ENCODE measurements at places on chromosomes 6 and 20. TPM values are rescaled to one million over a fixed set of nuclear protein-coding genes. Genes with fewer than 3 reads are reported as not detected.
A peak's percentile ranks its signal among the peaks of the same experiment; 100 is the strongest.

LAMP5 gene
- 2.6 TPM for total RNA-seq

FAM217A gene
- not detected for total RNA-seq

MTFR2 gene
- total RNA-seq = 0.26 TPM

GGT7 gene
- total RNA-seq = 9.5 TPM

LKAAEAR1 gene
- not detected for total RNA-seq

ANGPT4 gene
- total RNA-seq = under 0.01 TPM

PHACTR1 gene
- total RNA-seq = 0.26 TPM

VEGFA gene
- total RNA-seq = 150 TPM

CENPW gene
- total RNA-seq = 8.3 TPM

RBM12 gene
- total RNA-seq = 29.9 TPM

CGAS gene
- total RNA-seq = 5.0 TPM

LTV1 gene
- 17.5 TPM for total RNA-seq

DLL1 gene
- total RNA-seq = 5.6 TPM

GRCh38 chr20:44959082-44959637, 1.0 kb downstream of the TOMM34 start:
- H3K27ac ChIP-seq = peak overlapping the region; percentile 62
- H3K4me1 ChIP-seq = peaks cover 12% of the 10 kb centered on the region
- H3K27me3 ChIP-seq = no peaks in the 10 kb centered on the region
- peaks cover 6% of the 10 kb centered on the region for H3K36me3 ChIP-seq

DNA sequence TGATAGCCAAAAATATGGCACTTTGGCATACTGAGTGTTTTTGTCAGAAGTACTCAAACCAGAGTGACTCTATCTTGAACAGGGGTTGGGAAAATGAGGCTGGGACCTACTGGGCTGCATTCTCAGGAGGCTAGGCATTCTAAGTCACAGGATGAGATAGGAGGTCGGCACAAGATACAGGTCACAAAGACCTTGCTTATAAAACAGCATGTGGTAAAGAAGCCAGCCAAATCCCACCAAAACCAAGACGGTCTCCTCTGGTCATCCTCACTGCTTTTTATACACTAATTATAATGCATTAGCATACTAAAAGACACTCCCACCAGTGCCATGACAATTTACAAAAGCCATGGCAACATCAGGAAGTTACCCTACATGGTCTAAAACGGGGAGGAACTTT, 985.1 kb downstream of the HACE1 start:
- H3K36me3 ChIP-seq = no peaks in the 10 kb centered on the region
- no peak for DNase-seq

DNA sequence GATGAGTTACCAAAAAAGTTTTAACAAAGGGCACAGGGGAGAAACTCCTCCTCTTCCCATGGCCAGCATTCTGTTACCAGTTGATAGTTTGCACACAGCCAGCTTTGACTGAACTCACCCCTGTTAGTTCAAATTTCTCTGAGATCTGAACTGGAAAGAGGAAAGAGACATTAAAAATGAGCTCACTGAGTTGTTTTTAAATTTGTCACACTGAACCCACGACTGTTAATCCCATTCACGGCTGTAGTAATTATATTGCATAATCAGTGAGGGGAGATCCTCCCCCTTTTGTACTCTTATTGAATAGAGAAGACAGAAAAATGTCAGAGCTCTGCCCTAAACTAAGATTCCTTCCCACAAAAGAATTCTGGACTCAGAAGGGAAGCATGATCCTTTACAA, 17.5 kb upstream of the DSP start:
- no peak overlapping the region for H3K27ac ChIP-seq
- no peaks in the 10 kb centered on the region for H3K4me1 ChIP-seq
- DNase-seq = no peak
- H3K4me3 ChIP-seq = no peak overlapping the region
- H3K27me3 ChIP-seq = no peaks in the 10 kb centered on the region

DNA sequence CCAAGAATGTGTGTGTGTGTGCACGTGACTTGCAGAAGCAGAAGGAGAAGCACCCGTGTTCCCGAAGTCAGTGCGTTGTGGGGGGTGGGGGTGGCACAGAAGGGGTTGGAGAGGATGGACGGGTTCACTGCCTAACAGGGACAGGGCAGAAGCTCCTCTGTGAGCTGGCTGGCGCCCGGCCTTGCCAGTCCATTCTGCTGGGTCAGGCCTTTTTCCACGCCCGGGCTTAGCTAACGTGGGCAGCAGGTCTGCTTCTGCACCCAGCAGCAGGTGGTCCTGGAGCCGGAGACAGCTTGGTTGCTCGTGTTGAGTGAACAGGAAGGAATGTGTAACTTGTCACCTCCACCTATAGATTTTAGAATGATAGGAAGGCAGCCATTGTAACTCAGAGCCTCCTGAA, 374.4 kb downstream of the CDH4 start:
- H3K4me3 ChIP-seq = no peak overlapping the region
- no peak for DNase-seq
- H3K36me3 ChIP-seq = no peaks in the 10 kb centered on the region
- H3K4me1 ChIP-seq = peaks cover 4% of the 10 kb centered on the region

GRCh38 chr6:11626356-11626755, 88.8 kb downstream of the TMEM170B start:
- no peaks in the 10 kb centered on the region for H3K36me3 ChIP-seq
- no peak for DNase-seq
- H3K27ac ChIP-seq = no peak overlapping the region
- H3K4me1 ChIP-seq = no peaks in the 10 kb centered on the region
- no peaks in the 10 kb centered on the region for H3K27me3 ChIP-seq

- no peaks in the 10 kb centered on the region for H3K27me3 ChIP-seq
- no peaks in the 10 kb centered on the region for H3K4me1 ChIP-seq
- no peaks in the 10 kb centered on the region for H3K36me3 ChIP-seq
These were observed 10.0 kb downstream of the FRK start for GRCh38 chr6:116050737-116051136.

- H3K27ac ChIP-seq = no peak overlapping the region
- no peak overlapping the region for H3K4me3 ChIP-seq
- no peaks in the 10 kb centered on the region for H3K27me3 ChIP-seq
These were observed 145.5 kb upstream of the LAMP5 start for GRCh38 chr20:9368893-9369292.

DNA sequence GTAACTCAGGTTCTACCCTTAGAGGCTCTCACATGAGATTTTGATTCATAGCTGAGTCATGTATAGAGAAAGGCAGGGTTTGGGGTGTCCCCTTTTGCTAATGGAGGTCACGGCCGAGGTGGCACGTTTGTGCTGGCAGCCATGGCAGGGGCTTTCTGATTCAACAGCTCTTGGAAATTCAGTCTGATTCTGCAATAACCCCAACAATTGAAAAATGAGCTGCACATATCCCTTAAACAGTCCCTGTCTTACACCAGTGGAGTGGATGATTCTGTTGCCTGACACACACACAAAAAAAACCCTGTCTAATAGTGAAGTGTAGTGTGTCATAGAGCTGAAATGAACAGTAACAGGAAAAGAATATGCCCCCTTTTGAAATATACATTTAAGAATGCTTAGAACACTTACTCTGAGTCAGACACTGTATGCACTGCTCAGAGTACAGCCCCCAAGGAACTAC, 40.4 kb upstream of the ARG1 start:
- H3K36me3 ChIP-seq = no peaks in the 10 kb centered on the region
- no peak overlapping the region for H3K4me3 ChIP-seq
- peaks cover 1% of the 10 kb centered on the region for H3K27me3 ChIP-seq
- DNase-seq = no peak
- no peaks in the 10 kb centered on the region for H3K4me1 ChIP-seq
- no peak overlapping the region for H3K27ac ChIP-seq

GRCh38 chr6:33587529-33587928, 7.5 kb upstream of the BAK1 start:
- DNase-seq = no peak
- H3K4me1 ChIP-seq = peaks cover 17% of the 10 kb centered on the region
- no peak overlapping the region for H3K4me3 ChIP-seq
- no peak overlapping the region for H3K27ac ChIP-seq
- H3K27me3 ChIP-seq = no peaks in the 10 kb centered on the region
- H3K36me3 ChIP-seq = no peaks in the 10 kb centered on the region

GRCh38 chr6:141634269-141634668, 498.5 kb upstream of the GJE1 start:
- no peaks in the 10 kb centered on the region for H3K36me3 ChIP-seq
- H3K4me1 ChIP-seq = no peaks in the 10 kb centered on the region
- H3K27me3 ChIP-seq = no peaks in the 10 kb centered on the region
- H3K27ac ChIP-seq = no peak overlapping the region

- H3K4me3 ChIP-seq = no peak overlapping the region
- no peaks in the 10 kb centered on the region for H3K36me3 ChIP-seq
- no peaks in the 10 kb centered on the region for H3K27me3 ChIP-seq
- no peak overlapping the region for H3K27ac ChIP-seq
These were observed 52.2 kb downstream of the ADGB start for GRCh38 chr6:146650799-146651481.

DNA sequence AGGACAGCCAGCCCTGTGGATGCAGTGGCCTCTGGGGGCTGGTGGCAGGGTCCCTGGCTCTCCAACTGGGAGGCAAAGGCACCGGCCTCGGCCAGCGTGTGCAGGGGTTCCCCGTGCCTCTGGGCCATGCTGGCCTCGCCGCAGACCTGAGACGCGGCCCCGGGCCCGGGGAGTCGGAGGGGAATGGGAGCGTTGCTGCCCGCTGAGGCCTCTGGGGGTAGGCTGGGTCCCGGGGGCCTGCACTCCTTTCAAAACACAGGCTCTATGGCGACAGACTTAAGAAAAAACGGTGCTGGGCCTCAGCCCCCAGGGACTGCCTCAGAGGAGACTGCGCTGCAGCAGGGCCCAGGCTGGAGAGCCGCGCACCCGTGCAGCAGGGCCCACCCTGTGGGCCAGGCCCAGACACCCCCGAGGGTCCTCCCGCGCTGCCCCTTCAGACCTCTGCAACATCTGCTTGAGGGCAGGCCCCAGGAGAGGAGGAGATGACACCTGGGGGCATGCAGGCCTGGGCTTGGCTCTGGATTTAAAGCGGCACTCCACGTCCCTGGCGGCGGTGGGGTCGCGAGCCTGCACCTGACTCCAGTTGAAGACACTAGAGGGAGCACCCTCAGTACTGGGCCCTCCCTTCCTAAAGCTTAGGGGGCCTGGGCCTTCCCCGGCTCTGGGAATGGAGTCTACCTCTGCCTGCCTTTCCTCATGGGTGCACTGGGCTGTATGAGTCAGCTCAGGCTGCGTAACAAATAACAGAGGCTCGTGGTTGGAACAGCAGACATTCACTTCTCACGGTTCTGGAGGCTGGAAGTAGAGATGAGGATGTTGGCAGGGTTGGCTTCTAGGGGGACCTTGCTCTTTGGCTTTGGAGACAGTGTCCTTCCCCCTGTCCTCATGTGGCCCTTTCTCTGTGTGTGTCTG, 117.4 kb upstream of the RPS6KA2 start:
- no peaks in the 10 kb centered on the region for H3K27me3 ChIP-seq
- no peak overlapping the region for H3K4me3 ChIP-seq
- no peaks in the 10 kb centered on the region for H3K4me1 ChIP-seq

DNA sequence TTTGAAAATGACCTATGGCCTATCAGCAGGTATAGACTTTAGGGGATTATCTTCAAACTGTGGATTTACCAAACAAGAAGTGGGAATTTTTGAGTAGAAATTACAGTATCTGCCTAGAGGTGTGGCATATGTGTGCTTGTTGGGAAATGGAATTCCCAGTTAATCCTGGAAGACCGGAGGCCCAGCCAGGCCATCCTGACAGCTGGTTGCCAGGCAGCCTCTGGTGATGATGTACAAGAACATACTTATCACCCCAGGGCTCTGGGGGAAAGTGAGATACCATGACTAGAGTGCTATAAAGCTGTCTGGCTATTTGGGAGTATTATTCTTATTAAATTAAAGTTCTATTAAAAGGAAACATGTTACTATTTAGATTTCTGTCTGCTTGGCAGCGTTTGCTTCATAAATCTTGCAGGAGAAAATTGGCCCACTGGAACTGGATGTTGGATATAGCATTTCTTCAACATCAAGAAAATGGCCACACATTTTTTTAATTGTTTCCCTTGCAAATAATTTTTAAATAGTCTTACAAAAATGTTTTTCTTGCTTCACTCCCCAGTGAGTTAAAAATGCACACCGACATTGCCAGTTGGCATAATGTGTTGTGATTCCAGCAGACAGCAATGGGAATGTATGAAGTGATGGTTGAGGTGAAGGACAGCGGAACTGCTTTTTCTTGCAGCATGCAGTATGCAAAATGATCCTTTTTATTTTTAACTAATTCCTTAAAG, 187.8 kb downstream of the MYLK4 start:
- no peak overlapping the region for H3K27ac ChIP-seq
- no peak overlapping the region for H3K4me3 ChIP-seq
- DNase-seq = no peak
- H3K4me1 ChIP-seq = no peaks in the 10 kb centered on the region

- DNase-seq = no peak
- no peaks in the 10 kb centered on the region for H3K36me3 ChIP-seq
- H3K4me3 ChIP-seq = no peak overlapping the region
These were observed 188.9 kb downstream of the KCNQ5 start for GRCh38 chr6:72810571-72811280.

- H3K4me1 ChIP-seq = no peaks in the 10 kb centered on the region
- H3K27me3 ChIP-seq = peaks cover 47% of the 10 kb centered on the region
- H3K36me3 ChIP-seq = no peaks in the 10 kb centered on the region
- H3K27ac ChIP-seq = no peak overlapping the region
These were observed 398 bp upstream of the SPATS1 start for GRCh38 chr6:44342052-44342451.

- no peak overlapping the region for H3K4me3 ChIP-seq
- peak; percentile 74 for DNase-seq
- H3K27ac ChIP-seq = no peak overlapping the region
- peaks cover 14% of the 10 kb centered on the region for H3K4me1 ChIP-seq
- no peaks in the 10 kb centered on the region for H3K36me3 ChIP-seq
- H3K27me3 ChIP-seq = no peaks in the 10 kb centered on the region
These were observed 61.7 kb upstream of the SLC22A23 start for GRCh38 chr6:3518356-3519190.

GRCh38 chr6:56570413-56571359, 72.0 kb downstream of the DST start:
- H3K27me3 ChIP-seq = no peaks in the 10 kb centered on the region
- peak; percentile 50 for DNase-seq
- H3K36me3 ChIP-seq = peaks cover 3% of the 10 kb centered on the region
- no peak overlapping the region for H3K4me3 ChIP-seq
- H3K4me1 ChIP-seq = no peaks in the 10 kb centered on the region

DNA sequence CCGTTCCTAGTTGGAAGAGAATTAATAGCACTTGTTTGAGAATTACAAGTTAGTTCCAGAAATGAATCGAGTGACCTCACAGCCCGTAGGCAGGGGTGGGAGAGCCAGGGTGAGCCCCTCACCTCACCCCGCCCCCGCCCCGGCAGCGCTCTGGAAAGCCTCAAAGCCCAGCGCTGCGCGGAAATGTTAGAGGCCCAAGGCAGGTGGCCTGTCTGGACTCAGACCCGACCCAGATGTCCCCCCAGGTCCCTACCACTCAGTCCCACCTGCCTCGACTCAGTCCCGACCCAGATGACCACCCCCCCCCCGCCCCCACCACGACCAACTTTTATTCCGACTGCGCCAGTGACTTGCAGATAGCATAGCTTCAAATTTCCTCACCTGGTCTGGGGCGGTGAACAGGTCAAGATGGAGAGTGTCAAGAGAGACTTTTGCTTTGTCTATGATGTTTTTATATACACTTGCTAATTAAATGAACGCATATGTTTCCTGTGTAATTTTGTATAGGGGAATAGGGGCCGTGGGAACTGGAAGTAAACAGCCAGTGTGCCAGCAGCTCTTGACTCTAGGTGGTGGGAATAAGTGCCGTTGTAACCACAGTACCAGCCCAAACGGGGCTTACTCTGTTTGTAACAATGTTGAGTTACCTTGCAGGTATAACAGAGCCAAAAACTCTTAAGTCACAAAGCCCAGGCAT, 1.2 kb upstream of the PXDC1 start:
- H3K4me1 ChIP-seq = peaks cover 15% of the 10 kb centered on the region
- H3K27ac ChIP-seq = peak overlapping the region; percentile 91
- H3K36me3 ChIP-seq = no peaks in the 10 kb centered on the region
- peak overlapping the region; percentile 63 for H3K4me3 ChIP-seq

- peak; percentile 90 for DNase-seq
- no peaks in the 10 kb centered on the region for H3K36me3 ChIP-seq
- no peak overlapping the region for H3K27ac ChIP-seq
- H3K4me3 ChIP-seq = no peak overlapping the region
- no peaks in the 10 kb centered on the region for H3K4me1 ChIP-seq
- H3K27me3 ChIP-seq = no peaks in the 10 kb centered on the region
These were observed 20.1 kb upstream of the GCM1 start for GRCh38 chr6:53168516-53169267.
